ENCODE measurements at places on chromosomes 5 and 9.
A peak's percentile ranks its signal among the peaks of the same experiment; 100 is the strongest.

DNA sequence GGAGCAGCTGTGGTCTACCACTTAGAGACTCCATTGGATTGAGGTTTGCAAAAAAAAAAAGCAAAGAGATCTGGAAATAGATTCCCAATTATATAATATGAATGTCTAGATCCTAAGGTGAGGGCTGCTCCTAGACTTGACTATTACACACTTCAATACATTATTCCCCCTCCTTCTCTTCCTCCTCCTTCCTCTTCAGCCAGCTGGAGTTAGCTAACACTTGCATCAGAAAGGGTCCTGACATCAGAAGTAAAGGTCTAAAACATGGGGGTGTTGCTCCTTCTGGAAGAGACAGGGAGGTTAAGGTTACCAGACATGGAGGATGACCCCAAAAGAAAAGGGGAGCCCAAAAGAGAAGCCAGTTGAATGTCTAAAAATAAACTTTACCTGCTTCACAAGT lies 12.9 kb upstream of the NR3C1 start:
- no peak for DNase-seq

GRCh38 chr9:32928912-32929311 lies 72.5 kb downstream of the APTX start:
- DNase-seq: no peak

- peak; percentile 77 for DNase-seq
Measured at GRCh38 chr5:173664154-173664526, 47.7 kb upstream of the BOD1 start.

- no peak for DNase-seq
Measured at GRCh38 chr9:130664251-130665028, at the start of gene PRDM12. Gene PRDM12, plus strand, starts transcription at chr9:130664594. Its CDS starts 60 bp downstream, at chr9:130664654.

DNA sequence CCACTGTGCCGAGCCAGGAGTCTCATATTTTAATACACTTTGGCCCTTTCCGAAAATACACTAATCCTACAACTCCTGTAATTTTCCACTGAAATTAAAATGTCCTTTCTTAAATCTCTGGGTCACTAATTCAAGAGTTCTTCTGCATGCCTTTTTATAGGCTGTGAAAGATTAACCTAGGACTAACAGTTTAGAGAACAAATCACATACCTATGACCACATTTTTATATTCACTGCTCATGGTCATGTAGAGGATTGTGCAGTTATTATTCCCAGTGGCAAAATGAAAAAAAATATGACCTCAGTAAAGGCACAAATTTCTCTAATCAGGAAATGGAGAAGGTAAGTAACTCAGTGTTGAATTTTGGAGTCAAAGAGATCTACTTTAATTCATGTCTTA lies 33.4 kb downstream of the SLCO4C1 start:
- no peak for DNase-seq

DNA sequence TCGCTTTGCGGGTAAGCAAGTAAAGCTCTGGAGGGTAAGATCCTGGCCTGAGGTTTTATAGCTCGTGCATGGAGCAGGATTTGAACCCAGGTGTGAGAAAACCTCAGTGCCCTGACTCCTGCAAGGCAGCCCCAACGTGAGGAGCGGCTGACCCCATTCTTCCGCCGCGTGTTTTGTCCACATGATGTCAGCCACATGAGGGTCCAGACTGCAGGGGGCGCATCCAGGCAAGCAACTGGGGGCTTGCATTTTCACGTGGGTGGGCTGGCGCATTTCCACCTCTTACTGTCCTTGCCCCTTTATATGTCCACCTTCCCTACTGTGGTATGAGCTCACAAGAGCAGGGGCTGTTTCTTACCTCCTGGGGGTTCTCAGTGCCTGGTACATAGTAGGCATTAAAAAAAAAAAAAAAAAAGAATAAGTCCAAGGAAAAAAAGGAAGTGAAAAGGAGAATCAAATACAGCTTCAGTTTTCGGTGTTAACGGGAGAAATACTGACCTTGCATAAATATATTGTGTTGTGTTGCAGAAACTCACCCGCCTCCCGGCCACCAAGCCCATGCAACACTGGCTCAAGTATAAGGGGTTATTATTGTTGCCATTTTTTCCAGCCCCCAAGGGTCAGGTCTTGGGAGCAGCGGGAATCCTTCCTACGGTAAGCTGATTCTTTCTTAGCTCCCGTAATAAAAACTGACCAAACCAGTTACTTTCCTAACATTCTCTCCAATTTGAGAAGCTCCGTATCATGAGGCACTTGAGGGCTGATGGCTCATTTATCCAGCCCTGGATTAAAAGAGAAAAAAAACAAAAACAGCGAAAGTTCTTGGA lies 15.0 kb downstream of the TLX3 start:
- DNase-seq: no peak

- peak; percentile 40 for DNase-seq
Measured at GRCh38 chr9:133842174-133842573, 104.0 kb upstream of the SARDH start.

GRCh38 chr9:81652058-81652687 lies 37.2 kb downstream of the TLE1 start:
- DNase-seq: no peak

DNA sequence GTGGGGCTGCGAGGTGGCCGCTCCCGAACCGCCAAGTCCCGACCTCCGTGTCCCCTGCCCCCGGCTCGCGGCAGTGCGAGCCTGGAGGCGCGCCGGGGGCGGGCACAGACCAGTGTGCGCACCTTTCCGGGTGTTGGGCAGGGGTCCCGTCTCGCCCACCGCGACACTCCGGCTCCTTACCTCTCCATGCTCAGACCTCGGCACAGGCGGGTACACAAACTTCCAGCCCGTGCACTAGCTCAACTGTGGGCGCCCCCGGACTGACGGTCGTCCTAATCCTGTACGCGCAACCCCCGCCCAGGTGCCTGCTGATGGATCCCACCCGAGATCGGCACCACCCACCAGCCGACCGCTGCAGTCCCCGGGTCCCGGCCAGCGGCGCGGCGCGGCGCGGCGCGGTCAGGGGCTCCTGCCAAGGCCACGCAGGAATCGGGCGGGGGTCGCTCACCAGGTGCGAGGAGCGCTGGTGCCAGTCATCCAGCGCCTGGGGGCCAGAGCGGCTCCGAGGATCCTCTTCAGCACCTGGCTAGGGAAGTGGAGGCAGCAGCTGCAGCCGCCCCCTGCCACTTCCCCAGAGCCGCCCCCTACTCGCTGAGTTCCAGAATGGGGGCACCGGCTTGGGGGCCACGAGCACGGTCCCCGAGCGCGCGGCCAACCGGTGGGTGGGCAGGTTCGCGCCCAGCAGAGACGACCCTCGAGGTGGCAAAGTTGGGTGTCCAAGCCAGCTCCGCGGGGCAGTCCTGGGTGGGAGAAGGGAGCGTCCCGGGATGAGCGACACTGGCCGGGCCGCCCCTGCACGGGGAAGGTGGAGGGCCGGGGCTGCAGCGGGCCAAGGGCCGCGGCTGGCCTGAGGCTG lies 511 bp downstream of the SEMA5A start:
- DNase-seq: no peak

DNA sequence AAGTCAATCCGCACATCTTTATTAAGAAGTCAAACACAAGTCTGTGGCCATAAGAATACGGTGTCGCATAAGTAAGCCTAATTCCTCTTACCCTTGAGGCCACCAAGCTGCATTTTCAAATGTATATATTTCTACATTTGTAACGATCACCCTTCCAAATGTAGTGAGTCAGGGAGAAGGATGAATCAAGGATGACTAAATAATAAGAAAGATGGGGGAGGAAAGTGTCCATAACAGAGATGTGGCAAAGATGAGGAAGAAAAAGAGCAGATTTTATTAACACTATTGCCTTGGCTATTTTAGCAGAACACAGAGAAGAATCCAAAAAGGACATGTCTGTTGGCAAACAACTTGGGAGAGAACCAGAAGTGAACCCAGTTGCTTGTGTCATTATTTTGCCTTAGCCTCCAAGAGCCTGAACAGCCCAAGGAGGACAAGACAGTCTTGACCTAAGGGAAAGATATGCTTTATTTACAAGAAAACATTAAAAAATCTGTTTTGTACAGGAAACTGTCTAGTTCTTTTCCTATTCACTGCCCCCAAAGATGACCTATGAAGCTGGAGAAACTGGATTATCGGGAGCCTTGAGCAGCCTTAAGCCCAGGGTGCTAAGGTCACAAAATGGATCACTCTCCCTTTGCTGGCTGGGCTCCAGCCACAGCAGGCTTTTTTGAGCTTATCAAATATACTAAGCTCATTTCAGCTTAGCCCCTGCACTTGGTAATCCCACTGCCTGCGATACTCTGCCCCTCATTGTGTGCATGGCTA lies 101.5 kb downstream of the PLCXD3 start:
- DNase-seq: no peak

GRCh38 chr5:134370311-134370870 lies 978 bp upstream of the UBE2B start:
- no peak for DNase-seq

DNA sequence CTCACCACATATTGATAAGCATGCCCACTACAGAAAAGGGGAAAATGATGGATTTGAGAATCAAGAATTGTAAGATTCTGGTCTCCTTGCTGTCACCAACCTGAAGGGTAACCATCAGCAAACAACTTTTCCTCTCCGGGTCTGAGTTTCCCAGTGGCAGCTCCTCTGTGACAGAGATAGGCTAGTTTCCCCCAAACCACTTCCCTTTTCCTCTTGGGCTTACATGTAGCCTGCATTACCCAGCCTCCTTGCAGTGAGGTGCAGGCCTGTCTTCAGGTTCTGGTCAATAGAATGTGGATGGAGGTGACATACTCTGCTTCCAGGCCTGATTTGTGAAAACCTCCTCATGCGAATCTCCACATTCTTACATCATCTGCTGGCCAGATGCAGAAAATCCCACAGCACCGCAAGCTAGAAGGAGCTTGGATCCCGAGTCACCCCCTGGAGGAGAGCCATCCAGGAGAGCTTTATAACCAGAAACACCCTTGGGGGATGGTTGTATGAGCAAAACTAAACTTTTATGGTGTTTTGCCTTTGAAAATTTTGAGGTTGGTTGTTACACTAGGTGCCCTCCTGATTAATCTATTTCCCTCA lies 206.1 kb downstream of the RGS3 start:
- DNase-seq: no peak

DNA sequence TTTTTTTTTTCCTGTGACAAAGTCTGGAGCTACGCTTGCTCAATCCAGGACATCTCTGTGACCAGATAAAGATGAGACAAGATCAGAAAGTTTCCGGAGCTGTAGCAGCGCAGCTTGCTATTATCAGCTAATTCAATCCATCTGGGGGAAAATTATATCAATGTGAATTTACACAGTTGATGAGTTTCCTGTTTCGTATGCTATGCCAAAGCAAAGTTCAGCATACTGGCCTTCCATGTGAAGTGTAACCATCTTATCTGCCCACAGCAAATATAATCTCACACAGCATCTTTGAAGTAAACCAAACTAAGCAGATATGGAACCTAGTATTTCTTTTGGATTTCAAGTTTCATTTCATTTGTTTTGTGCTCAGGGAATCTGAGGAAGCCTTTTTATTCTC lies 1767.7 kb downstream of the EFNA5 start:
- DNase-seq: no peak

GRCh38 chr5:135437796-135438560 lies 9.2 kb downstream of the DCANP1 start:
- DNase-seq: peak; percentile 61

DNA sequence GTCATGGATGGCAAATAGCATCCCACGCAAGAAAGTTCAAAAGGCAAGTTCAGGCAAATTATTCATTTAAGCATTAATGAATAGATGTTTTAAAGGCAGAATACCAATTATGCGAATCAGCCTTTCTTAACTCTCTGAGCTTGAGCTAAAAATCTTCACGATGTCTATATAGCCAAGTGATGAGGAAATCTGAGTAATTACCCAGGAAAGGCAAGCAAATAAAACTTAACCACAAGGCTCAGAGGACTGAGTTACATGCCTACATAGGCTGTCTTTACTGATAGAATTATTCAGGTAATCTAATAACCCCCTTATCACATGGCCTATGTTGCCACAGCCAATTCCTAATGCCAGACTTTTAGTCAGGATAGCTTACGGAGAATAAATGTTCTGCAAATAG lies 120.8 kb upstream of the MTAP start:
- no peak for DNase-seq

GRCh38 chr5:95027775-95028174 lies 257.1 kb downstream of the MCTP1 start:
- no peak for DNase-seq

DNA sequence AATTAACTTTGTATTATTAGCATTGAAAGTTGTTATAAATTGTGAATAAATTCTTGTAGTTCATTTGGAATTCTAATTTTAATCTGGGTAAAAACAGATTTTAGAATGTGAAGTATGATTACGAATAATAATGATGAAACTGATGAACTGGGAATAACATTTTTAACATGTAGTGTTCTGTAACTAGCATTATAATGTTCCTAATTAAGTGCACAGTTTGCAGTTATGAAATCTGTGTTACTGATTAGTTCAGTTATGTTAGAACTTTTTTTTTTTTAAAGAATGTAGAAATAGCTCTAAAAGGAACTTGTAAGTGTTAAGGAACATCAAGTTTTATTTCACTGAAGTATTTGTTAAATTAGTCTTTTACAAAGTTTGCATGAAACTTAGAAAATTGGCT lies 48.9 kb upstream of the EIF4EBP3 start:
- no peak for DNase-seq

- no peak for DNase-seq
Measured at GRCh38 chr9:33234511-33235467, 5.2 kb upstream of the SPINK4 start.

DNA sequence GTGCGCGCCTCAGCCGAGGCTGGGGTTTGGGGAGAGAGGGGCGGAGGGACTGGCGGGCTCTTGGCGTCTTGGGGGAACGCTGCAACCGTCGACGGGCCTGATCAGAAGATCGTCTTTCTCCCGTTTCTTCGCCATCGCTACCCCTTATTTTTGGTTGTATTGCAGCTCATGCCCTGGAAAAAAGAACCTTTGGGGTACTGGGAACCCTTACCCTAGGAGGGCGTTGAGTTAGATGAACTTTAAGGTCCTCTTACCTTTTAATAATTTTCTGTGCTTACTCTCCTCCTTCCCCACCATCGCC lies 719 bp downstream of the PAIP2 start:
- DNase-seq: no peak

GRCh38 chr9:83379045-83379444 lies 159.2 kb downstream of the FRMD3 start:
- DNase-seq: no peak

DNA sequence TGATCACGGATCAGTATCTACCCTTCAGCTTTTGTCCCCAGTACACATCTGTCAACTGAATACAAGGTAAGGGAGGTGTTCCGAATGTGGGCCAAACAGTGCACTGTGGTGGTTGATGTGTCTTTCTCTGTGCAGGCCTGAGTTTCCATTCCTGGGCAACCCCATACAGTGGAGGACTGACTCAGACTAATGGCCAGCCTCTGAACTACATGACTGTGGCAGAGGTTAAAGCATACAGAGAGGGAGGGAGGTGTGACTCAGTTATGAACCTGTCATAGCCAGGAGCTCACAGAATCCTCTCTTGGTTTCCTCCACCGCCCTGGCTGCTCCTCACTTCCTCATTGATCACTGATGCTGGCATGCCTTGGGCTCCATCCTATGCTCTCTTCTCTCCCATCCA lies 136.4 kb upstream of the TAS2R1 start:
- DNase-seq: no peak

GRCh38 chr5:159427180-159428012 lies 97.1 kb upstream of the IL12B start:
- DNase-seq: no peak

- DNase-seq: no peak
Measured at GRCh38 chr5:43315682-43316081, 2.5 kb upstream of the HMGCS1 start.
